Smooth muscle cell of trachea (primary cell): ENCODE measurements at places on chromosomes 7 and 10. TPM values are rescaled to one million over a fixed set of nuclear protein-coding genes. Genes with fewer than 3 reads are reported as not detected.

NCF1 gene
- total RNA-seq = not detected in 2 replicates

PNLIP gene
- not detected in 2 replicates for total RNA-seq

FLNC gene
- 265 and 462 TPM in 2 replicates for total RNA-seq

FBH1 gene
- 96.6 and 151 TPM in 2 replicates for total RNA-seq

UCN3 gene
- total RNA-seq = not detected in 2 replicates

NPSR1 gene
- total RNA-seq = not detected in 2 replicates

ZNF727 gene
- 0.17 and 0.29 TPM in 2 replicates for total RNA-seq
